ENCODE measurements at places on chromosomes 12 and 14.

DNA sequence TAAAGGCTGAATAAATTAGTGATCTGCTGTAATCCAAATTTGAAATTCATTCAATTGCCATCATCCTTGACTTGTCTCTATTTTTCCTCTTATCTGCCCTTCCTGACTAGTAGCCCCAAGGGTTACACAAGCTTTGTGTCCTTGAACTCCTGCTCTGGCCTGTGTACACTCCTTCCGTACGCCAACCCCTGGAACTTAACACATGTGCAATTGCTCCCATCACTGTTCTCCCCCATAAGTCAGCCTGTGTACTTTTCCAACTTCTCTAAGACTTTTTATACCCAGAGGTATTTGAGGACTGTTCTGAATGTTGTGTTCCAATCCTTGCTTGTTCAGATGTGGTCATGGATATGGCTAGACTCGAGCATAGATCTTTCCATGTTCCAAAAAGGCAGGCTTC lies 171.1 kb upstream of the G2E3 start:
- DNase-seq = no peak

DNA sequence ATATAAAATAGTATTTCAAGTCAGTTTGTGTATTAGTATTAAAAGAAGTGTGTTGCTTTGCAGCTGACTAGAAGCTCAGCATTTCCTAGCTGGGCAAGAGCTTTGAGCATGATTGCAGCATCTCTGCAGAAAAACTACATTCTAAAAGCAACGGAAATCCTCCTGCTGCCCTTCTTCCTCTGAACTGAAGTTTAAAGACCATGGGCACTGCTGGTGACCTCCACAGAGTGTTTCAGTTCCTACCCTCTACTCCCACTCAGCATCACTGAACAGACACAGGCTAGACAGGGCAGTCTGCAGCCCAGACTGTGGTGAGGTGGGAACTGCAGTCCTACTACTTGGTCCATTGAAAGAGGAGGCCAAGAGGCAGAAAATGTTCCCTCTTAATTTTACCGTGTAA lies 59.0 kb downstream of the FAR2 start:
- no peak for DNase-seq

DNA sequence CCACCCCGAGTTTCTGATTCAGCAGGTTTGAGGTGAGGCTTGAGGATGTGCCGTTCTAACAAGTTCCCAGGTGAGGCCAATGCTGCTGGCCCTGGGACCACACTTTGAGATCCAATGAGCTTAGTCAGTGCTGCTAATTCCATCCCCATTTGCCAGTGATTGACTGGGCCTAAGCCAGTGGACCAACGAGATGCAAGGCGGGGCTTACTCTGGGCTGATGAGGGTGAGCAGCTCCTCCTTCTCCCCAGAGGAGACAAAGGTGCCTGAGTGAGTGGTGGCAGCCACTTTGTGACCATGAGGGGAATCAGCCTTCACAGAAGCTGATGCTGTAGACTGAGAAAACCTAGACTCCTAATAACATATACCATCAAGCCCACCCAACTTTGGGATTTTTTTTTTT lies 23.1 kb upstream of the HNF1A start:
- DNase-seq = no peak

DNA sequence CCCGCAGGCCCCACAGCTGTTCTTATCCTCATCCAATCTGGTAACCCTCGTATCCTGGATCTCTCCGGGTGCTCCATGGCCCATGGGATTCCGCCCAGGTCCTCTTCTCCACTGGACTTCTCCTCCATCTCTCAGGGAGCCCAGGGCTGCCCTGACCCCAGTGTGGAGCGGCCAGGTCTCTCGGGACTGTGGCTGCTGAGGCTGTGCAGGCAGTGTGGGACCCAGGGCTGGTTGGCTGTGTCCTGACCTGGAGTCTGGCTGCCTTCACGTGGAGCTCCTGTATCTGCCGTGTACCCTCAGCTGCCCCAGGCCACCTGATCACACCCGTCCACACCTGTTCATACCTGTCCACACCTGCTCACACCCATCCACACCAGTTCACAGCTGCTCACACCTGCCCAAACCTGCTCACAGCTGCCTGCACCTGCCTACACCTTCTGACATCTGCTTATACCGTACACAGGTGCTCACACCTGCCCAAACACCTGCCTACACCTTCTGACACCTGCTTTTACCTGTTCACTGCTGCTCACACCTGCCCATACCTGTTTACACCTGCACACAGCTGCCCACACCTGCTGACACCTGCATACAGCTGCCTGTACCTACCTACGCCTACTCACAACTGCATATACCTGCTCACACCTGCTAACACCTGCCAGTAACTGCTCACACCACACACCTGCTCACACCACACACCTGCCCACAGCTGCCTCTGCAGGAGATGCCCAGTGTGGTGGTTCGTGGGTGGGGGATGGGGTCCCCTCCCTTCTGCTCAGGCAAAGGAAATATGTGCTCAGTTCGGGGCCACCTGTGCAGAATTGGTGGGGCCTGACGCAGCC lies 92.2 kb downstream of the GALNT9 start:
- no peak for DNase-seq

GRCh38 chr12:41052441-41052840 lies 135.7 kb upstream of the PDZRN4 start:
- no peak for DNase-seq

GRCh38 chr12:103647267-103647666 lies 60.2 kb downstream of the STAB2 start:
- peak; percentile 90 for DNase-seq
